Stimulated activated CD8-positive, alpha-beta memory T cell treated with anti-CD3 and anti-CD28 coated beads, Interleukin-2, amount 100 ng/mL, for 1 hour (primary cell): ENCODE measurements at places on chromosomes 12 and 14.

GRCh38 chr12:128444598-128444997 lies 177.6 kb downstream of the TMEM132C start:
- no peak for DNase-seq

DNA sequence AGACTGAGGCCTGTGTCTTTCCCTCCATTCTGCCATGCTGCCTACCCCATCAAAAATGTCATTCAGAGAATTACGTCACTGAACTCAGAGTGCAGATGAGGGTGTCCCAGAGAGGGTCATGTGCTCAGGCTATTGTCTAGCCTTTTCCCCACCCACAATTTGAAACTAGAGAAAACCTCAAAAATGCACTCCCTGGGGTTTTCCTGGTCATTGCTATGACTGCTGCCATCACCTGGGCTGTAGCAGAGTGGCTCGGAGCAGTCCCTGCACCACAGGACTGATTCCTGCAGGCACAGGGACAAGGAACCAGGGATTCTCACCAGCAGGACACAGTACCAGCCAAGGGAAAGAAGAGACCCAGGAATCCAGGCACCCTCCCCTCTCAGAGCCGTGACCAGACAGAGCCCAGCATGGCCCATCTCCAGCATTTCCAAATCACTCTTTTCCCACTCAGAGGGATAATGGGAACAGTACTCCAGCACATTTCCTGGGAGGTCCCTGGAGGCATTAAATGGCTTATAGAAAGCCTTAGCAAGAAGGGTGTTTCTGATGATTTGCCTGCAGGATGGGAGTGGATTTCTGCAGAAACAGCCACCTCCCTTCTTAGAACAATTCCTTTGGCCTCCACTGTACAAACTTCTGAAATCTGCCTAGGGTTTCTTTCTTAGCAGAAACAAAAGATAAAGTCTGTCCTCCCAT lies 45.9 kb downstream of the VWF start:
- no peak for DNase-seq

DNA sequence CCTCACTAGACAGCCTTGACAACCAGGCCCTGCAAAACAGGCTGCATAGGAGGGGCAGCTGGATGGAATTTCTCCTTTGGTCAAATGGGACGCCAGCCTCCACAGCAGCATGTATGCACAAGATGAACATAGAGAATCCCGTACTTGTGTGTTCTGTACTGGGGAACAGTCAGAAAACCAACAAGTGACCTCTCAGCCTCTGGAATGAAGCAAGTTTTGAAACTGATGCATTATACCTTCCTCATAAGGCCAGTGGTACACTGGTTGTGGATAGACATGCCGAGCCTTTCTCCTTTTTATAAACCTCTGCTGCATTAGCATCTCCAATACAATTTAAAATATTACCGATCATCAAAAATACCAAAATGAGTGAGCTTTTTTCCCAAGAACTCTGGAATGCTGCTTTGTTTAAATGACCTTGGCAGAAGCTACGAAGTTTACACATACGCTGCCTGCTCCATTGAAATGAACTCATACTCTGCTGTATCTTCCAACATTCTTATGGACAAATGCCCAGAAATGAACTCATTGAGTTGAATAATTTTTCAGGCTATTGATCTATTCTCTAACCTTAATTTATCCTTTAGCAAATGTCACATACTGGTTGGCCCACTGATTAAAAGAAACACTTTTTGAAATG lies 47.6 kb upstream of the FERMT2 start:
- no peak for DNase-seq

DNA sequence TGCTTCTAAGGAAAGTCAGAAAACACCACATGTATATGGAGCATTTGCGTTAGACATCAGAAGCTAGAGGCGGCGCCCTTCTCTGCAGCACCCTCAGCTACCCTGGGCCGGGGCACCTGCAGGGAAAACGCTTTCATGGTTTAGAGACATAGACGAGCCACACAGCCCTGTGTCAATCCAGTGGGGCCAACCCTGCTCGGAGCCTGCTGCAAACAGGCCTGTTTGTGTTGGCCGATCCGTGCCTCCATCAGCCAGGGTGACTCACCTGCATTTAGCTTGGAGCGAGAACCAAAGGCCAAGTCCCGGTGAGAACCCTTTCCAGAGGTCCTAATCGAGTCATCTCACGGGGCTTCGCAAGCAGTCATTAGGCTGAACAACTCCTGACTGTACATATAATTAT lies 19.5 kb upstream of the FZD10 start:
- DNase-seq = no peak

DNA sequence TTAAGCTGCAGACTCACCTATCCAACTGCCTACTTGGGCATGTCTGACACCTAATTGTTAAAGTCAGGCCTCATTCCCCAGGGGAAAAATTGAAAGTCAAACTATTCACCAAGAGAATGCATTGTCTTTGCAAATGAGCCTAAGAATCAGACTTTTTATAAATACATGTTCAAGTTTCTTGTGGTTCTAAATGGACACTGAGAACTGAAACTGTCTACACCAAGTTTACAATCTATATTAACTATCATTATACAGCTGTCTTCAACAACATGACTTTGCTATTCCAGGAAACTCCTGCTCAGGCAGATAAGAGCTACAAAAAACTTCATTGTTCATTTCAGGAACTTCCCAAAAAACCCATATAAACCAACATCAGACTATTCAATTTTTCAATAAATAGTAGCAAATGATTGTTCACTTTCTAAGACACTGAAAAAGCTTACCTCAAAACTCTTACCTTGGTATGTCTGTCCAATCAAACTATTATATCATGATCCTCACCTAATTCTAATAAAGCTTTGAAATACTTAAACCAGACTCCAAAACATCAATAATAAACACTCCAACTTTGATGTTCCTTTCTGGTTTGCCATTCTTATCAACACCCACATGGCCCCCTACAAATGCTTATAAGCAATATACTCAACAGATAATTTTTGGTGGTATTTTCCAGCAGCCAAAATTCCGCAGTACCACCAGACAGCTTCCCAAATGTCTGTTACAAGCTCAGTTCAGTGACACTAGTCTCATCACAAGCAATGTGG lies 24.2 kb downstream of the CDK17 start:
- DNase-seq = no peak

DNA sequence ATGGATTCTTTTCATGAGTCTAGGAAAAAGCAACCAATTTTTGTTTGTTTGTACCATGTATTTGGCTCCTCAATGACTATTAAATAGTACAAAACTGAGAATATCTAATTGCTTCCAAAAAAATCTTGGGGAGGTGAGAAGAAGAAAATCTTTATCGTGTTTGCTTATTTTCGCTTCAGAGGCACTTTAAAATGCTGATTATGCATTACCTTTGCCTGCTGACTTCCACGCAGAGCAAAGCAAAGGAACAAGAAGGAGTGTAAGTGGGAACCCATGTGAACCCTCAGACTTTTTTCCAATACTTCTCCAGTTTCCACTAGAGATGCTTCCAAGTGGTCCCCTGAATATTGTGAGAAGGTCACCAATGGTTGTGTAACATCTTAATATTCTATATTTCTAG lies 43.2 kb upstream of the STRN3 start:
- no peak for DNase-seq

GRCh38 chr12:33427071-33427470 lies 12.5 kb downstream of the SYT10 start:
- DNase-seq = no peak

GRCh38 chr14:105087963-105088811 lies 23.0 kb upstream of the GPR132 start:
- DNase-seq = no peak

- no peak for DNase-seq
Observed at GRCh38 chr14:26255213-26255612, 342.6 kb downstream of the NOVA1 start.

DNA sequence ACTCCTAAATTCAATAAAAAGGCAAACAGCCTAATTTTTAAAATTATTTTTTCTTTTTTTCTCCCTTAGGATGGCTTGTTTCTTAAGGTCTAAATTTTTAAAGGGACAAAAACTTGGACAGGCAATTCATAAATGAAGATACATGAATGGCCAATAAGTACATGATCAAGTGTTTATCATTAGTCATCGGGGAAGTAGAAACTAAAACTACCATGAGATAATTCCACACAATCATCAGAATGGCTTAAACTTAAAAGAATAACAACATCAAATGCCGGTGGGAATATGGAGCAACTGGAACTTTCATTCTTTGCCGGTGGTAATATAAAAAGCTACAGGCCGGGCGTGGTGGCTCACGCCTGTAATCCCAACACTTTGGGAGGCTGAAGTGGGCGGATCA lies 29.1 kb downstream of the MOK start:
- DNase-seq = no peak
